KG1 (cell line): ENCODE measurements at places on chromosomes 2 and 18.

GRCh38 chr2:140085674-140086073, 1305.5 kb upstream of the NXPH2 start:
- DNase-seq = no peak

DNA sequence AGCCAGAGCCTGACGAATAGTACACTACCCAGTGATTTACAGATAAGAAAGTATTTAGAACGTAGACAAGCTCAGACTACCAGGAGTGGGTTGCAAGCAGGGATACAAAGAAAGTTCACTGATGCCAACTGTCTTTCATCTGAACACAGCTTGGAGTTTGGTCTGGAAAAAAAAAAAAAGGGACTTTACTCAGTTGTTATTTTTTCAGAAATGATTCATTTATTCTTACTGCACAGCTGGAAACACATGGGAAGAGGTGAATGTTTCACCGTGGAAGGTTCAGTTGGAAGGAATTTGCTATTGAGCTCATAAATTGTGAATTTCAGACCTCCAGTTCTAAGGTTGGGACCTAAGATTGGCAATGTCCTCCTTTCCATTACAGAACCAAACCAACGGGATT, 259.7 kb downstream of the ETAA1 start:
- DNase-seq = no peak

GRCh38 chr2:76953733-76954347, 568.3 kb downstream of the LRRTM4 start:
- no peak for DNase-seq

GRCh38 chr18:41537666-41538065, 417.4 kb upstream of the PIK3C3 start:
- DNase-seq = no peak

- no peak for DNase-seq
These were observed 131.6 kb downstream of the BCL2 start for GRCh38 chr18:63187791-63188460.

DNA sequence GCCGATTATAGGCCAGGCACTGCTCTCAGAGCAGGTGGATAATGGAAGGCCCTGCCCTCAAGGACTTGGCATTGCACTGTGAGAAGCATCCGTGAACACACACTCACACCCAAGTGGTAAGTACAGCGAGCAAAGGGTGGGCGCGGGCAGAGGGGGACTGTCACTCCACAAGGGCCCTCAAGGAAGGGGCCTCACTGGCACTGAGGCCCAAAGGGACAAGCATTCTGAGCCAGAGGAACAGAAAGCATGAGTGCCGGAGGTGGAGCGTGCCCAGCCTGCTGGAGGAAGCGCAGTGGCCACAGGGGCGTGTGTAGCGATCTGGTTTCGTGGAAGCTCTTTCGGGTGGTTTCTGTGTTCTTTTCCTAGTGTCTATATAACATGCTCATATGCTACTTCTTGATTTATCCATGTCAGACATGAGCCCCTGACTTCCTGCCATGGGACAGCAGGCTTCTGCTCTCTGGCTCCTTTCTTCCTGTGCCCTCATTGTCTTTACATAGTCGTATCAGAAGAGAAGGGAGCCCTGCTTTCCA, 132.7 kb upstream of the ASB18 start:
- no peak for DNase-seq

DNA sequence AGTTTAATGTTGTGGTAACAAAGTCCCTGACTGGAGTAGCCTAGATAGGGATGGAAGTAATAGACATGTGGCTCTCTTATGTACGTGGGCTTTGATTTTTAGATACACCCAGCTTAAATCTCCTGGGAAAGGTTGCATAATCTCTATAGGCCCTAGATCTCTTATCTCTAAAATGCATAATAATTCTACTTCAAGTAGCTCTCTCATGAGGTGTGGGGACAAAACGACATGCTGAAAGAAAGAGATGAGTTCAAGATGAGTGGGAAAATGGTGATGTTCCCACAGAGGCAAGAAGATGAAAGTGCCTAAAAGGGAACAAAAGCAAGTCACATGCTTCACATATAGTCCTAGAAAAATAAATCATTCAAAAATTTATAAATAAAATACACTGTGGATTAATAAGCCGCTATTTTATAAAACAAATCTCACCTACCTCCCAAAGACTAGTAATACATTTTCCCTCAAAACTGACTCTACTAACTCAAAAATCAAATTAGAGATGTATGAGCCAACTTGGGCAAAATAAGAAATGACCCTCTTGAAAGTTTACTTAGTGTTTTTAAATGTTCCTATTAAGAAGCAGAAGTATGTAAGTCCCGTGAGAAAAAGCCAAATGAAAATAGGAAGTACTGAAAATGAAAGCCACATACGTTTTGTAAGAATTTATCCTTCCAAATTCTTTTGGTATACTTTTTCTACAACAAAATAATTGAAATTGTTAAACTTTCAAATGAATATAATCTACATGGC, 148.2 kb upstream of the ITGA4 start:
- peak; percentile 43 for DNase-seq

GRCh38 chr2:149192427-149192826, 138.0 kb upstream of the LYPD6 start:
- no peak for DNase-seq

DNA sequence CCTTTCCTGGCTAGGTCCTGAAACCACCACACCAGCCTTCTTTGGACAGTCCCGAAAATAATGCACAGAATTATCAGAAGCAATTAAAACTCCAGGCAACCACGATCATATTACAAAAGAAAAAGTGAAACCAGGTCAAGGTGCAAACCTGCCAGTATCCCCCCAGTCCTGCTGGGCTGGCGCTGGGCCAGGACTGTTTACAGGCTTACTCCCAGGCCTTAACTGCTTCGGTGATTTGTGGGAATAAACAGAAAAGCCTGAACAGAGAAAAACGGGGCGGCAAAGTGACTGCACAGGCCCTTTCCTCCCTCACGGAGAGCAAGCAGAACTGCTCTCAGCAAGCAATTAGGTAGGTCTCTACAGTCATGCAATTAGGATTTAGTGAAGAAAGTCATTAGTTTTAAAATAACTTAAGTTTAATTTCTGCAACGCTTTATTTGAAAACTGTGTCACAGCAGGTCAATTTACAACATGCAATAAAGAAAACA, 1.3 kb downstream of the HDAC4 start:
- peak; percentile 12 for DNase-seq

- DNase-seq = no peak
These were observed 139.9 kb upstream of the ZEB2 start for GRCh38 chr2:144659731-144660275.

GRCh38 chr2:54602736-54603322, 120.6 kb upstream of the EML6 start:
- DNase-seq = no peak

DNA sequence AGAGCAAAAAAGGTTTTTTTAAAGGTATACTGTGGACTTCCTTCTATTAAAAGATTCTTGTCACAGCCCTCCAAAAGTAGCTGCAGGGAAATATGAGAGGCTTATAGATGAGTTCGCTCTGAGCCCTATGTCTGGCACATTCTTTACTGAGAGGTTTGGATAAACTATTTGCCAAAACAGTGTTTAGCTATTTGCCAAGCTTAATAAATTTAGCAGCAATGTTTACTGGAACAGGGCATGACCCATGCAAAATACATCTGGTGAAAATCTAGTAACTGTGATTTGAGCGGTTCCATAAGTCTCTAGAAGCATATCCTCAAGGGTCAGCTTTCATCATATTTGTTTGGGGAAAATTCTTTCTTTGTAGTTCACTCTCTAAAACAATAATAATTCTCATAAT, 1696.7 kb upstream of the PIK3C3 start:
- DNase-seq = no peak

DNA sequence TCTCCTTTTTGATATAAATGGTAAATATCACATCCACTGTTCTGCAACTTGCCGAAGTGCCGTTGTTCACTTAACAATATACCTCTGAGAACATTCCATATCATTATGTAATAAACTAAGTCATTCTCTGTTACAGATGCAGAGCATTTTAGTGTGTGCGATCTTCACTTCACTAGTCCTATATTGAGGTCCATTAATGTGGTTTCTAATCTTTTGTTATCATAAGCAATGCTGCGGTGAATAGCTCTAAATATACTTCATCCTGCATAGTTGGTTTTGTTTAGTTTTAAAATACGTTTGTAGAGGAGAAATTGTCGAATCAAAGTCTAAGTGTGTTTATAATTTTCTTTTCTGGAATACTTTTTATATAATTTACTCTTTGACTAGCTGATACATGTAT, 280.3 kb upstream of the TRIB2 start:
- DNase-seq = no peak

- no peak for DNase-seq
These were observed 181.2 kb upstream of the RAB6C start for GRCh38 chr2:129798301-129798581.

GRCh38 chr18:47321815-47322214, 70.4 kb upstream of the SKOR2 start:
- no peak for DNase-seq

- DNase-seq = no peak
These were observed 2.9 kb upstream of the GAL3ST2 start for GRCh38 chr2:241773511-241774418.

- DNase-seq = no peak
These were observed 30.5 kb upstream of the NEDD4L start for GRCh38 chr18:58013241-58014211.

GRCh38 chr2:165544897-165545296, 75.4 kb downstream of the CSRNP3 start:
- no peak for DNase-seq

DNA sequence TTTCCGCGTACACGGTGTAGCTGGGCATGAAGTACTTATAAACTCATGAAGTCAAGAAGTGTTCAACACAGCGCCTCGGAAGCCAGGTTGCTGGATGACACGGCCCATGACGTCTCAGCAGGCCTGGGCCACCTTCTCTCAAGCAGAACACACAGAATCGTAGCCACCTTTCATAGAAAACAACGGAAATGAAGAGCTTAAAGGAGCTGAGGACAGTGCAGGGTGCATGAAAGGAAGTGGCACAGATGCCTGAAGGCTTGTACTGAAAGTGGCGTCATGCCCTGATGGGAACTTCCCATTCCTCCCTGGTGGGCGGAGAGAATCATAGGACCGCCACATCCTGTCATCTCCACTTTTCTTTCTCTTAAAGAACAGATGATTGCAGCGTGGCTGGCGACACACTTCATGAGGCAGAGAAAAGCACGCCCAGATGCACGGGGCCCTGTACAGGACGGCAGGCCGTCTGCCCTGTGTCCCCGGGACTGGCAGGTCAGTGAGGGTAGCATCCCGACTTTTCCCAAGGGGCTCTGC, 31.1 kb downstream of the HDAC4 start:
- no peak for DNase-seq

- DNase-seq = no peak
These were observed 340.2 kb downstream of the FIGN start for GRCh38 chr2:163395602-163396001.

- peak; percentile 3 for DNase-seq
These were observed 462.5 kb upstream of the FSHR start for GRCh38 chr2:49616800-49617199.

DNA sequence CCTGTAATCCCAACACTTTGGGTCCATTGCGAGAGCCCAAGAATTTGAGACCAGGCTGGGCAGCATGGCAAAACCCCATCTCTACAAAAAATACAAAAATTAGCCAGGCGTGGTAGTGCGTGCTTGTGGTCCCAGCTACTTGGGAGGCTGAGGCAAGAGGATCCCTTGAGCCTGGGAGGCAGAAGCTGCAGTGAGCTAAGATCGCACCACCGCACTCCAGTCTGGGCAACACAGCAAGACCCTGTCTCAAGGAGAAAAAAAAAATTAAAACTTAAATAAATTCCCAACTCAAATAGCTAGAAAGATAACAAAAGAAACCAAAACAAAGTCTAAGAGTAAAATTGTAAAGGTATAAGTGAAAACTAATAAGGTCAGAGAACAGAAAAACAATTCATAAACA, 6.2 kb downstream of the ASXL2 start:
- DNase-seq = no peak

DNA sequence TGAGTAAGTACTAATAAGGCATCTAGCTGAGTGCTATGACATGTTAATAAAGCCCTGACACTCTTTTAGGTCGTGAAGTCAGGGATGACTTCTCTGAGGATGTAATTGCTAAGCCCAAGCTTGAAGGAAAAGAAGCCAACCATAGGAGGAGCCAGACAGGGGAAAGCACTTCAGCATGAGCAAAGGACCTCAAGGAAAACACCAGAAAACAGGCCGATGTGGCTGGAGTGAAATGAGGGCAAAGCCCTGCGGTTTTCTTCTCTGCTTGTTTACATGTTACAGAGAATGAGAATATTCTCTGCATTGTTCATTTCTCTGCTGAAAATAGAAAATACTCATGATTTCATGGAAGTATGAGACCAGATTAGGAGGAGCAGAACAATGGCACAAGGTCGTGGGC, 112.5 kb upstream of the ARHGAP28 start:
- DNase-seq = no peak

DNA sequence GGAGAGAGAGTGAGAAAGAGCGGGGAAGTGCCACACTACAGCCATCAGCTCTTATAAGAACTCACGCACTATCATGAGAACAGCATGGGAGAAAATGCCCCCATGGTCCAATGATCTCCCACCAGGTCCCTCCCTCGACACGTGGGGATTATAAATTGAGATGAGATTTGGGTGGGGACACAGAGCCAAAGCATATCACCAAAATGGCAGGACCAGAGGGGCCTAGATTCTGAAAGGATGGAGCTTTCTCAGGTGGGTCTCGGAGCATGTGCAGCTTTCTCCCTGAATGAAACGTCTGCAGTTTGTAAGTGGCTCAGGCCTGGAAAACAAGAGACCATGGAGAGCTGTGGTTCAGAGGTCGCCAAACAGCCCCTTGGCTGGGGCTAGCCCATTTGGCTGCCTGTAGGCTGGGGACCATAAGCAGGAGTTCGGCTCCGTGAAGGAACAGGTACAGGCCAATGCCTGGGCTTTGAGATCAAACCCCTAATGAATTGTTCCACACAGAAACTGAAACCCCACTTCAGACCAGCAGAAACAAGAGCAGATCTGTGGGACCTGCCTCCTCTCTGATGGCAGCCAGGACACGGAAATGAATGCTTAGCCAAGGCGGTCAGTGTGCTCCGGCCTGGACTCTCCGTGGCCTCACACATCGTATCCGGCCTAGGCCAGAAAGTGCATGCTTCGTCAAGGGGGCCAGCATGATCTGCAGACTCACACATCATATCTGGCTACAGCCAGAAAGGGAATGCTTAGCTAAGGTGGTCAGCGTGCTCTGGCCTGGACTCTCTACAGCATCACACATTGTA, 111.2 kb upstream of the TMEM18 start:
- no peak for DNase-seq

DNA sequence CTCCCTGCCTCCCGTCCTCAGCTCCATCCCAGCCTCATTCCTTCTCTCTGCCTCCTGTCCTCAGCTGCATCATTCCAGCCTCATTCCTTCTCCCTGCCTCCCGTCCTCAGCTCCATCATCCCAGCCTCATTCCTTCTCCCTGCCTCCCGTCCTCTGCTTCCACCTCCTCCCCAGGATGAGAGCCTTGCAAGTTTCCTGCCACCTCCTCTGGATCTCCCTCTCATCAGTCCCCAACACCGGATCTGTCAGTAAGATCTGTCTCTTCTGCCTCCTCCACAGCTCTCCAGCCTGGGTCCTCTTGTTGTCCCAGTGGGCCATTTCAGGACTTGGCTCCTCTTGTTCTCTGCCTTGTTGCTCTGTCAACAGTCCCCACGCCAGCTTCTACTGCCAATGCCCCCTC, 130.9 kb downstream of the NDUFA10 start:
- DNase-seq = no peak

- DNase-seq = no peak
These were observed 130.6 kb downstream of the LNPK start for GRCh38 chr2:175871331-175872004.

- no peak for DNase-seq
These were observed 244.8 kb upstream of the NCKAP5 start for GRCh38 chr2:133812826-133813617.

GRCh38 chr2:239630618-239631286, 229.9 kb upstream of the HDAC4 start:
- no peak for DNase-seq

- no peak for DNase-seq
These were observed 210.5 kb downstream of the HDAC4 start for GRCh38 chr2:239190361-239190760.
